NCI-H1436 (cell line): ENCODE measurements at places on chromosomes 5 and 9.
A peak's percentile ranks its signal among the peaks of the same experiment; 100 is the strongest.

DNA sequence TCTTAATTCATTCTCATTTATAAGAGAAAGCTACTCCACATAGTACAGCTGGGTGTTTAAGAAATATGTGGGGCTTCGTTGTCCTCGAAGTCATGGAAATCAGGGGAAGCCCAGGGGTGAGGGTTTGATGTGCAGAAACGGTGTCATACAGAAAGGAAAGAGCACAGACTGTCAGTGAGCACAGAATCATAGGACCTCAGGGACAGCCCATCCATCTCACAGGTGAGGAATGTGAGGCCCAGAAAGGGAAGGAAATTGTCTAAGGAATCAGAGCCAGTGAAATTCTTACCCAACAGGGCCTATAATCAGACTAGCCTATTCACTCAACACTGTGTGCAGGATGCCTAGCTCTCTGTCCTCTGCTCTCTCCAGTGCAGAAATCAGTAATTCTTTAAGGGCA is 535.6 kb downstream of the SPOCK1 start:
- DNase-seq = no peak

DNA sequence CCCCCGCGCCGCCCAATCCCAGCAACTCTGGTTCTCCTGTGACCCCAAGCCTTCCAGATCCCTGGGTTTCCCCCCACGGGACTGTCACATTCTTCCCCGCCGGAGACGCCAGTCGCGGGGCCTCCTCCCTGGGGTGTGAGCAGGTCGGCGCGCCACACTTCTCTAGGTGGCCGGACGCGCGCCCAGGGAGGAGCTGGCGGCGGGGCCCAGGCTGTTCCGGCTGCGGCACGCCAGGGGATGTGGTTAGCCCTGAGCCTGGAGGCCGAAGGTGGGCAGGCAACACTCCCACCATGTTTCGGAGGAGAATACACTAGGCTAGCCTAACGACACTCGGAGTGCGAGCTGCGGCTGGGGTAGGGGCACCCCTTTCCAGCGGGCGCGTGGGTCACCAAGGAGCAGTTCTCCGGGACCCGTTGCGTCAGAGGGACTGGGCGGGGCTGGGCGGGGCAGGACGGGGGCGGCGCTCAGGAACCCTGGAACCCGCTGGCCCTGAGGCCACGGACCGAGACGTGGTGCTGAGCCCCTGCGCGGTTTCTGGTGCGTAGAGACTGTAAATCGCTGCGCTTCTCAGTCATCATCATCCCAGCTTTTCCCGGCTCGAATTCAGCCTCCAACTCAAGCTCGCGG is at the start of gene SLC27A6:
Gene SLC27A6 (plus strand): TSS at position 478 of the 627 bp plus-strand sequence. CDS start 650 bp downstream, outside the sequence.
- no peak for DNase-seq

DNA sequence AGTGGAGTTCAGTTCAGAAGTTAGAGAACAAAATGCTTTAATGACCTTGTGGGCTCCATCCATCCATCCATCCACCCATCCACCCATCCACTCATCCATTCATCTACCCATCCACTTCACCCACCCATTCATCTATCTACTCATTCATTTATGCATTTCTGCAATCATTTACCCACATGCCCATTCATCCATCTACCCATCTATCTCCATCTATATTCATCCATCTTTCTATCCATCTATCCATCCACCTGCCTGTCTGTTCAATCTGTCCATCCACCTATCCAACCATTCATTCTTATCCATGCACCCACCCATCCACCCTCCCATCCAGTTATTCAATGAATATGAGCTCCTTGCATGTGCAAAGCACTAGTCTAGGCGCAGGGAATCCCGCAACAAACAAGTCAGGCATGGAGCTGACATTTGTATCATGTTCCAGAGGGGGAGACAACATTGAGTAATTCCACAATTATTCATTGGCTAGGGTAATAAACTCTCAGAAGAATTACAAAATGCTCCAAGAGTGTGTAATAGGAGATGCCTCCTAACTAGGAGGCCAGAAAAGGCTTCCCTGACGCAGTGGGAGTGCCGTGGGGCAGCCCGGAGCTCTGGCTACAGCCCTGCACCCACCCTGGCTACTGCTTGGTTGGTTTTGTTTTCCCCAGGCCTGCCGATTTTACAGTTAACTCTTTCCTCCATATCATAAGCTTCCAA is 211.2 kb downstream of the NXNL2 start:
- no peak for DNase-seq

DNA sequence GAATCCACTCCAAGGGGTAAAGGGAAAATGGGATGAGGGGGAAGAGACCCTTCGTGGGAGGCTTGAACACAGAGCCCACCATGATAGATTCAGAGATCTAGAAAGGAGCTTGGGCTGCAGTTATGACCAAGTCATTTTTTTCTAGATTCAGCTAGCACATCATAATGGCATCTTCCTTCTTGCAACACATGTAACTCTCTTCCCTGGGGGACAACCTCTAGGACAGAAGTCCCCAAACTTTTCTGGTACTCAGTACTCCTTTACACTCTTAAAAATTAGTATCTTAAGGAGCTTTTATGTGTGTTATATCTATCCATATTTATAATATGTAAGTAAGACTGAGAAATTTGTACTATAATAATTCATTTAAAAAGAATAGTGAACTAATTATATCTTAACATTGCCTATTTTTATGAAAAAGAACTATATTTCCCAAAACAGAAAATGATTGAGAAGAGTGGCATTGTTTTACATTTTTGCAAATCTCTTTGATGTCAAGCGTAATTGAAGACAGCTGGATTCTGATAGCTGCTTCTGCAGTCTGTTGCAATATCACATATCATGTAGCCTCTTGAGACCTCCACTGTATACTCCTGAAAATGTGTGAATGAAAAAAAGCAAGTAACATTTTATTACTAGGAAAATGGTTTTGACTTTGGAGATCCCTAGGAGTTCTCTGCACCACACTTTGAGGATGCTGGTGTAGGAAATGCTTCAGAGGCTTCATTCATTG is 875 bp downstream of the ACO1 start:
- no peak for DNase-seq

DNA sequence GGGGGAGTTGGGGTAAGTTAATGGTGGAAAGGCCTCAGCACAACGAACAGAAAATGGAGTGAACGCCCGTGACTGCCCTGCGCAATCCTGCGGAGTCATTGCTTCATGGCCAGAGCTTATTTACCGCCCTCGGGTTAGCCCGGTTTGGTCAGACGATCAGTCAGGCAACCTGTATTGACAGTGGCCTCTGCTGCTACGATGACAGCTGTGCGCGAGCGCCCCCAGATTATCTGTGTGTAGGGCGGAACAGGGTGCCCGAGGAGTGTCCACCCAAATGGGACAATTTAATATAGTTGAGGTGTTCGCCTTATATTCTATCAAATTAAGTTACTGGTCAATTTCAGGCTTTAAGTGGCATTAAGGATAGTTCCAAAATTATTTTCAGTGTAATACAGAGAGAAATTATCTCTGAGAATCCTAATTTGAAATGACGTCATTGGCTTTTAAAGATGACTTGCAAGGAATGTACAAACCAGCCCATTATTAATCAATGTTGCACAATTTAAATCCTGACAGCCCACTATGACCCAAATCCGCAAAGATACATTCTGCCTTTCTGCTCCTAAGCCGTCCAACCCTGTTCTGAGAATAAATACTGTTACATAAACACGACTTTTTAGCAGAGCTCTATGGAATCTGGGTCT is 879 bp upstream of the UBQLN1 start:
- peak; percentile 5 for DNase-seq

- DNase-seq = no peak
These were observed 61.6 kb upstream of the RPL26L1 start for GRCh38 chr5:172897481-172898217.

- DNase-seq = peak; percentile 50
These were observed 111.0 kb downstream of the CD180 start for GRCh38 chr5:67085616-67086015.

DNA sequence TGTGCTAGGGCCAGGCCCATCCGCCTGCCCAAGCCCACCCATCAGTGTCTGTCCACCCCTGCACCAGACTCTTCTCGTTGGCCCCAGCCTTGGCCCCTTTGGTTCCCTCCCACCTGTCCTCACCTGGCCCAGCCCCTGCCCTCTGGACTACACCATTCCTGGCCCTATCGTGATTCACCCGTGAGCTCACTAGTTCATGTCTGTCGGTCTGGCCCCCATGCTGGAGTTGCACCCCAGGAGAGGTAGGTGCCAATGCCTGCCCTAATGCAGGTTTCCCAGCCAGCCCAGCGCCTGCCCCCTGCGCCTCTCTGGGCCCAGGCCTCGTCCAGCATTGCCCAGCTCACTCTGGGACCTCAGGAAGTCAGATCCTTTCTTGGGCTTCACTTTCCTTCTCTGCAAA is 115.4 kb upstream of the LMX1B start:
- no peak for DNase-seq

- no peak for DNase-seq
These were observed 75.3 kb downstream of the ADAMTS2 start for GRCh38 chr5:179269781-179270543.

- peak; percentile 25 for DNase-seq
These were observed 156.3 kb upstream of the IER5L start for GRCh38 chr9:129334105-129334935.

GRCh38 chr9:87629104-87629503 is 96.8 kb upstream of the CTSL start:
- no peak for DNase-seq

DNA sequence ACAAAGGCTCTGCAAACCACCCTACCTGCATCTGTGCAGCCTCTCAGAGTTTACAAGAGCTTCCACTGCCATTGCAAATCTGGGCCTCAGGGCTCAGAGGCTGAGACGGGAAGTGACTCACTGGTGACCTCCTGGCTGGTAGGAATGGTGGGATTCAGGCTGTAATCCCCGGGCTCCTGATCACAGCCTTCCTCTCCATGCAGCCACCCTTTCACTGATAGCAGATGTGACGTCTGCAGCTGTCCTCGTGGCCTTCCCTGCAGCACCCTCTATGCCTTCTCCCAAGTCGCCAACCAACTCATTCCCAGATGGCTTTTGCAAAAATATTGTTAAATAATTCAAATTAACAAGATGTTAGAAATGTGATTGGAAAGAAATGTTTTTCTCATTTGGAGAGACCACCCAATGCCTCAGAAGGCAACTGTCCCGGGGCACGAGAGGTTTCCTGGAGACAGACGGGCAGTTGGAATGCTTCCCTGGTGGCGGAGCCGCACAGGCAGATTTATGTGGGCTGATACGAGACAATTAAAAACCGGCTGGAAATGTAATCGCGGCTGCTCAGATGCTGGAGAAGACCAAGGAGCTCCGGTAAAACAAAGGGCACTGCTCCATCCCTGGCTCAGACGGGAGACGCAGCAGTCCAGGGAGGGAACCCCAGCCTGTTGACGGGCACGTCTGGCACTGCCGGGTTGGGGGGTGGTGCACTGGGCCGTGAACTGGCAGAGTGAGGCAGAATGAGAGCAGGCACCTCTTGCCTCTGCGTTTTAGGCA is 34.4 kb upstream of the SLC25A51 start:
- no peak for DNase-seq

DNA sequence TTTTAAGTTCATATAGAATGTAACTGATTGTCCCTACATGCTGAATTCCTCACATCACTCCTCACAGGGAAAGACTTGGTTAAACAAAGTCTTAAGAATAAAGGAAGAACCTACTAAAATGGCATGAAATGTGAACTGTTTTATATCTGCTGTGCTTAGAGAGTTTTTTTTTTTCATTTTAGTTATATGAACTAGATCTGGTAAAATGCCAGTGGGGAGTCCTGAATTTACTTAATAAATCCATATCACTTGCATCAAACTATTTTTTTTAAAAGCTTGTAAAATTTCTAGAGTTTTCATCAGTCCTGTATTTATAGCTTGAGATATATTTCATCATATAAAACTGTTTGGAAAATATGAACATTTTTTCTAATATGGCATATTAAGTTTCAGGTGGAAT is 1528.6 kb downstream of the EFNA5 start:
- no peak for DNase-seq

DNA sequence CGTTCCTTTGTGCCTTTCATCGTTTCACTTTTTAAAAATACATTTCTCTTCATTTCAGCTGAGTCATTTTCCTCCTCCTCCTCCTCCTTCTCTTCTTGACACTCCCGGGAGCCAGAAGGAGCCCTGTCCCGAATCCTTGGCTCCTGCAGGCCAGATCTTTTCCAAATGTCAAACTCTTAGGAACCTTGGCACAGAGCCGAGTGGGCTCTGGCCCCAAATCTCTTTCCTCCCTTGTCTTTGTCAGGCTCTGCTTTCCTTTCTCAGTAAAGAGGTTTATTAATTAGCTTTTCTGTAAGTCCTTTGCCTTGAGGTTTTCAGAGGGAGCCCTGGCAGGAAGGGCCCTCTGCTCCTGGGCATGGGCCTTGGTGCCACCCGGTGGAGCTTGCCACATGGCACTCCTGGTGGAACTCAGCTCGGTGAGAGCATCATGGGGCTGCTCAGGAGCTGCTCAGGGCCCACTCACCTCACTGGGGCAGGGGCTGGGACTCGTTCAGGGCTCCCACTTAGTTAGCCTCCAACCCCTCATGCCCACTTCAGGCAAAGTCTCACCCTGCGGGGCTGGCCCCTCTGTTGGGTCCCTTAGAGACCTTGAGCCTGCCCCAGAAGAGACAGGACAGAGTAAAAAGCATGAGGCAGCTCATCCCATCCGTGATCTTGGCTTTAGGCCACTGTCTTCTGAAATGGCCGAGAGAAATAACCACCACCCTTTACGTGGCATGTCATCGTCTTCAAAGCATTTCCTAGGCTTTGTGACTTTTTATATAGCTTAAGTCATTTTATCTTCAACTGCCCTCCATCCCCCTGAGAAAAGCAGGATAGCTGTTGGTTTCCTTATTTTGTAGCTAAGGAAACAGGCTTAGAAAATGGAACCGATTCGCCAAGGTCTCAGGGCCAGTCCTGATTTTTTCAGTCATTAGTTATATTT is 17.1 kb downstream of the STC2 start:
- DNase-seq = no peak

- no peak for DNase-seq
These were observed 762.3 kb downstream of the PRELID2 start for GRCh38 chr5:145072889-145073288.

DNA sequence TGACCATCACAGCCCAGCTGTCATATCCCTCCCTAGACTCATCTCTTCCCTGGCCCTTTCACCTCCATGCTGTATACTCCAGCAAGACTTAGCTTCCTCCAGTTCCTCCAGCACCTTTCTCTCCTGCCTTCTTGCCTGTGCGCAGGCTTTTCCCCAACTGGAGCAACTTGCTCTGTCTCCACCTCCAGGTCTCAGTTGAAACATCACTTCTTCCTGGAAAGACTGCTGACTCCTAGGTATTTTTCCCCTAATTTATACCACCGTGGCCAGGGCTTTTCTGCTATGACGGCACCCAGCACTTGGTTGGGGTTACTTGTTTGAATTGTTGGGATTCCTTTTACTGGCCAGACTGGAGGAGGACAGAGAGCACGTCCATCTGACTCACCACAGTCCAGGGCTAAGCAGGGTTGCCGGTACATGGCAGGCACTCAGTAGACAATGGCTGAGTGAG is 67.5 kb downstream of the KCNIP1 start:
- no peak for DNase-seq

DNA sequence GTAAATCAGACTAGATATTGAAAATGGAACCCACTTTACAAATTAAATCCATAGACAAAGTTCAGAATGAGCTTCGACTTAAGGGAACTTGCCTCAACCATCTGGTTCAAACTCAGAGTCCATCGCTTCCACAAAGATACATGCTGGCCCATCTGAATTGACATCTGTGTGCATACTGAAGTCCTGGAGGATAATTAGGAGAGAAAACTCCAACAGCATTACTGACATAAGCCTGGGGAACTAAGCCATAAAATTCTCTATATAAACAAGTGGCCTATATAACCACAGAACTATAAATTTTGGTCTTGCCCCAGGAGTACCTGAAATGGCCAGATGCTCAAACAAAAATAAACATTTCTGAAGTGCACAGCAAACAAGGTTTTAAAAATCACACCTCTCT is 94.4 kb downstream of the IZUMO3 start:
- no peak for DNase-seq
